ENCODE measurements at places on chromosomes 11 and 22.

- no peak for DNase-seq
Measured at GRCh38 chr11:19714387-19715363, 2.0 kb downstream of the NAV2 start.

- no peak for DNase-seq
Measured at GRCh38 chr11:67366961-67367760, 6.2 kb downstream of the CLCF1 start.

DNA sequence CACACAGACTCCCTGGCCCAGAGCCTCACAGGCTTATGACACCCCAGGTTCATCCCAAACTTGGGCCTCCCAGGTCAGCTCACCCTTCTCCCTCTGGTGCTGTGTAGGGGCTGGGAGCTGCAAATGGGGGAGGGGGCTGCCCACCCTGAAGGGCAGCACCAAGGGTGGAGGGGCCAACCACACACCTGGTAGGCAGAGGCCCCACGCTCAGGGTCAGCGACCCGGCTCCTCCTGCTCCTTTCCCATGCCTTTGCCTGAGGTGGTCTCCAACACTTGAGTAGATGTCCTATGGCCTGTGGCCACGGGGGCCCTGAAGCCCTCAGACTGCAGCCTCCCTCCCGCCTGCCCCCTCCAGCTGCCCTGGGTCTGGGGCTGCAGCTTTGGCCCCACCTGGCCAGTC lies 3.4 kb downstream of the DGCR6 start:
- no peak for DNase-seq

DNA sequence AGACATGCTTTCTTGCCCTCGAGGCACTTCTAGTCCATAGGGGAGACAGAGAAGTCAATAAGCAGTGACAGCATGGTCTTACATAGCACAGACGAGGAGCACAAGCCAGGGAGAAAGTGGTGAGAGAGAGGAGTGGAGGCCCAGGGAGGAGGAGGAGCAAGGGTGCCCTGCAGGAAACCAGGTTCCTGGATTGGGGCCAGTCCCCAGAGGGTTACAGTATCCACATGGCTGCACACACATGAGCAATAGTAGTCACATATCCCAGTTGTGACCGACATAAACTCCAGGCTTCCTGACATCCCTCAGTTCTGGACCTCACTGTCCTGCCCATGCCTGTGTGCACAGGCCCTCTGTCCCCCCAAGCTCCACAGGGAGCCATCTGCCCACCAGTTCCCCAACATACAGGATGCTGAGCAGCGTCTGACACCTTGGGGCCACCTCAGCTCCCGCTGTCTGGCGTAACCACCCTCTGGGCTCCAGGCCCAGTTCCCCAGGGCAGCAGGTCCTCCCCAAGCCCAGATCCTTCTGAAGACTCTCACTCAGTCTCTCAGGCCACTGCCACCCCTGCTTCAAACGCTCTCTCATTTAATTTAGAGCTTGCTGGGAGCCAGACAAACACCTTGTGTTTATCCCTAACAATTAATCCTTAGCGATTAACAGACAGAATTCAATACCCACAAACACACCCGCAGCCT lies 53.7 kb downstream of the DSCAML1 start:
- no peak for DNase-seq

DNA sequence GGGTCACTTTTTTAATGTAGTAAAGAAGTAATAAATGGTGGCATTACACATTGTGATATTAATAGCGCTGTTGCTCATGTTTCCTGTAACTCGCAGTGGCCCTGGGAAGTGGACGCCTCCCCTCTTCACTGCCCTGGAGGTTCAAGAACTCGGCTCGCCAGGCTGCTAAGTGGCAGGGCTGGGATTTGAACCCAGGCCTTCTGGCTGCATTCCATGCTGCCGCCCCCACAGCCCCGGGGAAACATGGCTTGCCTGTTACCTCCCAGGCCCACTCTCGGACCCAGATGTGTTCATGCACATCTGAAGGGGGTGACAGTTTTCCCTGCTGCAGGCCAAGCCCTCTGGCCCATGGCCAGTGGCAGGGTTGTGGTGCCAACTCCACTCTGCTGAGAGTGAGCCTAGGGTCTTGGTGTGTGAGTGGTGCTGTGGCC lies 25.0 kb upstream of the MGAT3 start:
- no peak for DNase-seq

GRCh38 chr11:34158661-34159060 lies 53.2 kb downstream of the NAT10 start:
- no peak for DNase-seq

- DNase-seq = no peak
Measured at GRCh38 chr11:103488031-103488461, 378.8 kb downstream of the DYNC2H1 start.

- no peak for DNase-seq
Measured at GRCh38 chr22:33330534-33330933, 272.4 kb upstream of the SYN3 start.

GRCh38 chr11:119728211-119728626 lies 781 bp downstream of the NECTIN1 start:
- no peak for DNase-seq

- DNase-seq = no peak
Measured at GRCh38 chr11:62264004-62264403, 6.0 kb upstream of the SCGB2A2 start.

- no peak for DNase-seq
Measured at GRCh38 chr11:8383627-8384026, 119.9 kb upstream of the LMO1 start.

DNA sequence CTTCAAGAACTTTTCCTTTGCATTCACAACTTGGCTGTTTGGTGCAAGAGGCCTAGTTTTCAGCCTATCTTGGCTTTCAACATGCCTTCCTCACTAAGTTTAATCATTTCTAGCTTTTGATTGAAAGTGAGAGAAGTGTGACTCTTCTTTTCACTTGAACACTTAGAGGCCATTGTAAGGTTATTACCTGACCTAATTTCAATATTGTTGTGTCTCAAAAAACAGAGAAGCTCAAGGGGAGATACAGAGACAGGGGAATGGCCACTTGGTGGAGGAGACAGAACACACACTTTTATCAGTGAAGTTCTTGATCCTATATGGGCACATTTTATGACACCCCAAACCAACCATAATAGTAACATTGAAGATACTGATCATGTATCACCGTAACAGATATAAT lies 532.3 kb downstream of the DLG2 start:
- DNase-seq = no peak

DNA sequence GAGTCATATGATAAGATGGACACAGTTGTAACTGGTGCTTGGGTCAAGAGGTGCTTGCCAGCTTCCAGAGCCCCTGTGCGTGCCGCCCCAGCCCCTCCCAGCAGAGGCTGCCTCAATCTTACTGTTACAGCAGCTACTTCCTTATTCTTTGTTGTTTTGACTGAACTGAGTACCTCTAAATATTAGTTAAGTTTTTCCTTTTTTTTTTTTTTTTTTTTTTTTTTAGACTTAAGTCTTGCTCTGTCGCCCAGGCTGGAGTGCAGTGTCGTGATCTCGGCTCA lies 8.8 kb downstream of the ZBED4 start:
- no peak for DNase-seq

- DNase-seq = no peak
Measured at GRCh38 chr22:29204455-29205183, 1.1 kb upstream of the EMID1 start.

- no peak for DNase-seq
Measured at GRCh38 chr11:128021349-128022006, 565.9 kb downstream of the ETS1 start.

DNA sequence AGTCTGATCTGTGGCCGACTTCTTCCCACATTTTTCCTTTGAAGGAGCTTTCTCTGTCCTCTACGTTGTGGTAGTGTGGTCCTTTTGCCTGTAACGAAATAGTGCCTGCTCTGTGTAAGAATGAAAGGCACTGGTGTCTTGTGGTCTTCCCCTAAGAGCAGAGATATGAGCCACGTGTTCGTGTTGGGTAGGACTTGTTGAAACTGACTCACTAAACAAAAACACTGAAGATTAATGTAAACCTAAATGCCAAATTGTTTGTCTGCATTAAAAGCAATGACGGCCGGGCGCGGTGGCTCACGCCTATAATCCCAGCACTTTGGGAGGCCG lies 10.1 kb upstream of the RPS3 start:
- DNase-seq = no peak

DNA sequence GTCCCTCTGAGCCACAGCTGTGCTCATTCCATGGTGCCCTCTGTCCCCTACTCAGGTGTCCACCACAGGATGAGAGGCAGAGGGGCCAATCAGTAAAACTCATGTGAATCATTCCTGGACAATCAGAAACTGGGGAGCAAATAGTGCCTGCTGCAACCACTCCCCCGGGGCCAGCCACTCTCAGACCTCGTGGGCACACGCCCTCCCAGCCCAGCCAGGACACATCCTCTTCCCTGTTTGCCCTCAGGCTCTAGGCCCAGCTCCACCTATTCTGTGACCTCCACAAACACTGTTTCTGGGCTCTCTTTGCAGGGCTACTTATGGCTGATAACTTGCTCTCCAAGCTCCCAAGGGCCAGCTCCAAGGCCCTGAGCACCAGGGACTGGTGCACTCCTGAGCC lies 14.0 kb upstream of the KCTD14 start:
- no peak for DNase-seq

- no peak for DNase-seq
Measured at GRCh38 chr11:104096900-104097299, 60.5 kb downstream of the DDI1 start.

DNA sequence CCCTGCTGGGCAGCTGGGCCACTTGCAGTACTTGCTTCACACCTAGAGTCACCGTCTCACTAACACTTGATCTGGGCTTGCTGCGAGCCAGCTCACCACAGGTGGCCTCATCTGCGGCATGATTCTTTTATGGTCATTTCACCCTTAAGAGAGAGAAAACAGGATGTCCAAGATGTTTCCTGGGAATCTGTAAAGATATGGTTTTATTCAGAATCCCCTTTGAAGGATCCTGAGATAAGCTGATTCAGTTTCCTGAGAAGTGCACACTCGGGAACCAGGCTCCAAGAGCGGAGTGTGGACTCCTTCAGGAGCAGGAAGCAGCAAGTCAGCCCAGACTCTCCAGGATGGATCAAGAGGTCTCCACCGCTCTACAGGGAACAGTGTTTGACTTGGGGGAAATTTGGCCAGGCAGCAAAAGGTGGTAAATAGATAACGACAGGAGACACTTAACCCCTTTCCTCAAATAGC lies 21.8 kb upstream of the TP53AIP1 start:
- no peak for DNase-seq

DNA sequence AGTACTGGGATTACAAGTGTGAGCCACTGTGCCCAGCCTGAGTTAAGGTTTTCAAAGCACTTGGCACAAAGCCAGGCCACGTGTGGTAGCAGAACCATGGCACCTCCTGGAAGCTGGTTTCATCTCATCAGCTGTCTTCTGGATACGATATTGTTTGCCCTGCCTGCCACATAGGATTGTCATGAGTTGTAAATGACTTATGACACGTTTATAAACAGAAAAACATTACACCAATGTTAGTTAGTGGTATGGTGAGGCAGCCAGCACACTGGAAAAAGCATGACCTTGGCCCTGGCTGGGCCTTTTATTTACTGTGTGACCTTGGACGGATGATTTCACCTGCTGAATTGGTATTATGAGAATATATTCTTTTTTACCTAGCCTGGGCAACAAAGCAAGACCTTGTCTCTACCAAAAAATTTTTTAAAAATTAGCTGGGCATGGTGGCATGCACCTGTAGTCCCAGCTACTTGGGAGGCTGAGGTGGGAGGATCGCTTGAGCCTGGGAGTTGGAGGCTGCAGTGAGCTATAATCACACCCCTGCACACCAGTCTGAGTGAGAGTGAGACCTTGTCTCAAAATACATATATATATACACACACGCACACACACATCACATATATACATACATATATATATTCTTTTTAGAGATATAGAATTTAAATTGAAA lies 24.0 kb upstream of the MYH9 start:
- DNase-seq = peak; percentile 36

DNA sequence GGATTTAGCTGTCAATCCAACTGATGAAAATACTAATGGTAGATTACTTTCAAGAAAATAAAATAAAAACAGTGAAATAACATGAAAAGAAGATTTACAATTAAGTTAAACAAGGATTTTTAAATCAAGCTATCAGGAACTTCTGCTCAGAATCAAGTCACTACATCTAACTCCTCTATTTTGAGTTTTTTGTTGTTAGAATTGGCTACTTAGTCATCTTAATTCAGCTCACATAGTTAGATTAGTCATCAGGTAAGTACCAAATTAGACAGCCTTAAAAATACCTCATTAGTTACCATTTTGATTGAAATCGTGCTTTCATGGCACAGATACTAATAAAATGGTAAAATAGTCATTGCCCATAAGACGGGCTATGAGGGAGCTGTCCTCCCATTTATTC lies 35.8 kb downstream of the BTG4 start:
- DNase-seq = no peak

DNA sequence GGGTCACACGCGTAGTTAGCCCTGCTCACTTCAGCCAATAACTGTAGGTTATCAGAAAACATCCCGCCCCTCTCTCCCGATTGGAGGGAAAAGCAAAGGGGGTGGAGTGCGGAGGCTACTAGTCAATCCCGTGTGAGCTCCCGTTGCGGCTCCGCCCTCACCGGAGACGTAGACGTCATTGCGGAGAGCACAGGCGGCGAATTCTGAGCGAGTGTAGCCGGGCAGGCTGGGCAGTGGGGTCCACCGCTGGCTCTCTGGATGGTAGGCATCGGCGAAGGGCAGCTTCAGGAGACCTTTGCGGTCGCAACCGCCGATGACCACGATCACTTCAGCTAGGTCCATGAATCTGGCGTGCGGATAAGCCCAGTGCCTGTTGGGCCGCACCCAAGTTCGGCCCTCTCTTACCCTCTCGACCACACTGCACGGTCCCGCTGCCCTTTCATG lies 4.7 kb downstream of the KLHL35 start:
- peak; percentile 26 for DNase-seq

DNA sequence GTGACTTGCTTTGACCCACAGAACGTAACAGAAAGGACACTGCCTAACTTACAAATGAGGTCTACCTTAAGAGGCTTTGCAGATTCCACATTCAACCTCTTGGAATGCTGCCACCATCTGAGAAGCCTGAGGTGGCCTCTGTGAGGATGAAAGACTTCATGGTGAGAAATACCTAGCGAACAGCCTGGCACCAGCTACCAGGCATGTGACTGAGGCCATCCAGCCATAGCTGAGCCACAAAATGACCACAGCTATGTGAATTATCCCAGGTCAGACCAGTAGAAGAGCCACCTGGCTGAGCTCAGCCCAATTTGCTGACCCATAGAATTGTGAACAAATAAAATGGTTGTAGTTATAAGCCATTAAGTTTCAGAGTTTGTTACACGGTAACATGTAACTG lies 37.5 kb downstream of the PPARA start:
- no peak for DNase-seq

- no peak for DNase-seq
Measured at GRCh38 chr11:102079625-102080024, 30.6 kb upstream of the YAP1 start.

All from CD4-positive, alpha-beta T cell treated with Interleukin-6 at 100 ng/mL for 8 hours (primary cell).